NCI-H226 (cell line): ENCODE measurements at places on chromosomes 3 and 15.

- DNase-seq: no peak
Measured at GRCh38 chr3:152621006-152621868, 213.7 kb upstream of the P2RY1 start.

DNA sequence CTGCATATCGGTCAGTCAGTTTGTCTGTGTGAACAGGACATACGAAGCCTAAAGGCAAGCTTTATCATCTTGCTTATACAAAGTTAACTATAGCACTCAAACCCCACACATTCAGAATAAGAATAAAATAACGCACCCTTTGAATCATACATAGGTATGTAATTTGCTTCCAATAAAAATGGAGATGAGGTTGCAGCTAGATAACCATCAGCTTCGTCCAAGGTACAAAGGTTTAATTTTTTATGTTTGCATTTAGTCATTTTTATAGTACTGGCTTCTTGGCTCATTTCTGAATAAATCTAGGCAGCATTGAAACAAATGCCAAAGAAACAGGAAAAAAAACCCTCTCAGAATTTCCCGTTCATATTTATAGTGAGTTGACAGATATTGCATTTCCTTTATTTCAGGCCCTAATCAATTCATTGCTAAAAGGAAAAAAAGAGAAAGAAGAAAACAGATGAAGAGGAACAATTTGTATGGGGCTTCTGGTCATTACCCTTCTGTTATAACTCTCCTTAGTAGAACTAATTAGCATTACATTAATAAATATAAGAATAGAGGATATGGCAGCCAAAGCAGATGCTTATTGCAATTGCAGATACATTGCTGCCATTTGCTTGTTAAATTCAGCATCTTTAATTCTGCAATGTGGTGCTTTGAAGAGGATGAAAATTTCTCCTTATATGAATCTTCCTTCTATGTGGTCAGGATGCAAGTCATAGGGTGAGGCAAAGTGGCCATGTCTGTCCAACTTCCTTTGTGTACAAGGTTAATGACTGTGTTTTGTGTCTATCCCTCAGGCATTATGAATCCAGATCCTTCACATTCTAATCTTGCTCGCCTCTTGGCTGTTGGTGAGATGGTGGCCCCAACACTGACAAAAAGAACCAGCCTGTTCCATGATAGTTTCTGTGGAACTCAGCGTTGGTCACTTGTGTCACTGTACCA is 550.0 kb downstream of the AGBL1 start:
- DNase-seq: no peak

DNA sequence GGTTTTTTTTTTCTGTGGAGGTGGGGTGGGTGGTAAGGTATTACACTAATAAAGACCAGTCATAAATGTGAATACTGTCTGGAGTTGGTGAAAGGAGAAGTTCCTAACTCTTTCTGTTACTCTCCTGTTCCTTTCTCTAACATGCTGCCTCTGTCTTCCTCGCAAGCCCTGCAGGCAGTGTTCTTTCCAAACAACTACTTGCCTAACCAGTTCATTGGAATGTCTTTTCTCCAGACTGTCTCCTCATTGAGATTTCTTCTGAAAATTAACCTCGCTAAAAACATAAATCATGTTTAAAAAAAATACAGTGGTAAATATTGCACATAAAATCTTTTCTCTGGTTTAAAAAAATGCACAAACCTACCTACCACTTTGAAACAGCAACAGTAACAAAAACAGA is 135.2 kb downstream of the TP63 start:
- no peak for DNase-seq

DNA sequence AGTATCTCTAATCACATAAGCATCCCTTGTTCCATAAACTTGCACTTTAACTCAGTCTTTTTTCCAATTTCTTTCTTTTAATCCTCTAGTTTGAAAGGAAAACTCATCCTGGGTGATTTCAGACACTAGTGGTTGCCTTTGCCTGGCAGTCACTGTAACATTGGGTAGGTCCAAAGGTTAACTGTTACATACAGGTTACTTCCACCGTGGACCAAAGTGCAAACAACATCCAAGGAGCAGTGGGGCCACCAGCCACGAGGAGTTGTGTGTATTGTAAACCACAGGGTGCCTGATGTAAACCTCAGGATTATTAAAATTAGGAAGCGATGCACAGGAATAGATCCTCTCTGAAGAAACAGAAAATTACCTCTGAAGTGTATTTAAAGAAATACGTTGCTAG is 75.0 kb downstream of the HCN4 start:
- no peak for DNase-seq

GRCh38 chr15:90178468-90179435 is 22.4 kb upstream of the SEMA4B start:
- no peak for DNase-seq

DNA sequence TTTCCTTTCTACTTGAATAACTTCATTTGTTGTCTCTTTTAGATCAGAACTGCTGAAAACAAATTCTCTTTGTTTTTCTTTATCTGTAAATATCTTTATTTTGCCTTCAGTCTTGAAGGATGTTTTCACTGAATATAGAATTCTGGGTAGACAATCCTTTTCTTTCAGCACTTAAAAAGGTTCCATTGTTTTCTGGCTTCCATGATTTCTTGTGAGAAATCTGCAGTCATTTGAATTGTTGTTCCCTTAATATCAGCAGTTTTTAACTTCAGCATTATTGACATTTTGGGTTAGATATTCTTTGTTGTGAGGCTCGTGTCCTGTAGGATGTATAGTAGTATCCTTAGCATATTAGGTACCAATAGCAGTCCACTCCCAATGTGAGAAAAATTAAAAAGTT is 65.8 kb downstream of the SV2B start:
- no peak for DNase-seq

DNA sequence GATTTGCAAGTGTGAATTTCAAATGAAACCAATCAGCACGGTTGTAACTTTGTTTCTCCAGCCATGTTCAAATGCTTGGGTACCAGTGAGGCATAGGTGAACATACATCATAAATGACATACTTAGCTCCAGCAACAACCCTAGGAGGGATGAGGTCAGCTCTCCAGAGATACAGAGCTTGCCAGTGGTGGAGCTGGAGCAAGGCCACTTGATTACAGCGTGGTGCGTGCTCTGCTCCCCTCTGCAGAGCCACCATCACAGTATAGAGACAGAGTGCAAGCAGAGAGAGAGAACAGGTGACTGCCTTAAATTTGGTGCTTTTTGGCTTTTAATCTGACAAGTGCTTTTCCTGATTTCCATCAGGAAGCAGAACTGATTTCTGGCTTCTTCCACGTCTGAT is 275.1 kb downstream of the PDZRN3 start:
- DNase-seq: no peak

GRCh38 chr3:107781253-107781652 is 258.5 kb downstream of the BBX start:
- no peak for DNase-seq

- DNase-seq: no peak
Measured at GRCh38 chr3:40167958-40168357, 141.5 kb upstream of the EIF1B start.

GRCh38 chr3:7201784-7202183 is 340.9 kb downstream of the GRM7 start:
- DNase-seq: no peak

GRCh38 chr3:46670891-46671427 is 22.5 kb downstream of the ALS2CL start:
- no peak for DNase-seq

GRCh38 chr3:171293142-171293782 is 166.9 kb downstream of the TNIK start:
- no peak for DNase-seq

GRCh38 chr15:65326117-65326526 is 21.6 kb downstream of the RNU5B-1 start:
- DNase-seq: no peak
